ENCODE measurements at places on chromosomes 7 and 10. TPM values are rescaled to one million over a fixed set of nuclear protein-coding genes. Genes with fewer than 3 reads are reported as not detected.
A peak's percentile ranks its signal among the peaks of the same experiment; 100 is the strongest.

- H3K4me3 ChIP-seq, result no peak overlapping the region
- H3K36me3 ChIP-seq, result no peaks in the 10 kb centered on the region
- DNase-seq, result no peak
- peaks cover 14% of the 10 kb centered on the region for H3K27me3 ChIP-seq
- no peak overlapping the region for H3K27ac ChIP-seq
Measured at GRCh38 chr10:92420546-92421275, 129.7 kb downstream of the MARCHF5 start.

GRCh38 chr7:147571436-147572185 is 1019.0 kb upstream of the C7orf33 start:
- H3K4me3 ChIP-seq, result no peak overlapping the region
- DNase-seq, result no peak
- H3K27me3 ChIP-seq, result no peaks in the 10 kb centered on the region
- no peaks in the 10 kb centered on the region for H3K4me1 ChIP-seq
- H3K27ac ChIP-seq, result no peak overlapping the region

DNA sequence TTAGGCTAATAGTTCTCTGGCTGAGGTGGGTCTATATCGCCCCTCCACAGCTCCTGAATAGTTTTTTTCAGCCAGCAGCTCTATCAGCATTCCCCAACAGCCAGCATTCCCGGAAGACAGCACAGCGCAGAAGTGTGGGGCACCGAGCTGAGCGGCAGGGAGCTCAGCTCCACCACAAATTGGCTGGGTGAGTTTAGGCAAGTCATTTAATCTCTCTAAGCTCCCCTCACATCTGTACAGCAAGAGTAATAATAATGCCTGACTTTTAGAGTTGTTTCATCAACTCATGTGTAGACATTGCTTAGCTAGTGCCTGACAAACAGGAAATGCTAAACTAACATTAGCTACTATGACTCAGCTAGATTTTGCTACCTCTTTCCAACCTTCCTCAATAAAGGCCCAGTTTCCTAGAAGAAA is 247.9 kb upstream of the PTN start:
- H3K27me3 ChIP-seq, result no peaks in the 10 kb centered on the region
- H3K36me3 ChIP-seq, result no peaks in the 10 kb centered on the region
- H3K27ac ChIP-seq, result peak overlapping the region; percentile 91
- no peak overlapping the region for H3K4me3 ChIP-seq
- peaks cover 17% of the 10 kb centered on the region for H3K4me1 ChIP-seq

GRCh38 chr10:71435571-71436267 is 39.0 kb downstream of the CDH23 start:
- no peaks in the 10 kb centered on the region for H3K36me3 ChIP-seq
- peaks cover 46% of the 10 kb centered on the region for H3K27me3 ChIP-seq
- H3K4me1 ChIP-seq, result no peaks in the 10 kb centered on the region
- H3K4me3 ChIP-seq, result no peak overlapping the region
- H3K27ac ChIP-seq, result no peak overlapping the region

- no peaks in the 10 kb centered on the region for H3K27me3 ChIP-seq
- no peak overlapping the region for H3K4me3 ChIP-seq
- H3K36me3 ChIP-seq, result no peaks in the 10 kb centered on the region
- H3K27ac ChIP-seq, result peak overlapping the region; percentile 58
- peaks cover 29% of the 10 kb centered on the region for H3K4me1 ChIP-seq
Measured at GRCh38 chr7:116230191-116231005, 20.1 kb downstream of the TES start.

DNA sequence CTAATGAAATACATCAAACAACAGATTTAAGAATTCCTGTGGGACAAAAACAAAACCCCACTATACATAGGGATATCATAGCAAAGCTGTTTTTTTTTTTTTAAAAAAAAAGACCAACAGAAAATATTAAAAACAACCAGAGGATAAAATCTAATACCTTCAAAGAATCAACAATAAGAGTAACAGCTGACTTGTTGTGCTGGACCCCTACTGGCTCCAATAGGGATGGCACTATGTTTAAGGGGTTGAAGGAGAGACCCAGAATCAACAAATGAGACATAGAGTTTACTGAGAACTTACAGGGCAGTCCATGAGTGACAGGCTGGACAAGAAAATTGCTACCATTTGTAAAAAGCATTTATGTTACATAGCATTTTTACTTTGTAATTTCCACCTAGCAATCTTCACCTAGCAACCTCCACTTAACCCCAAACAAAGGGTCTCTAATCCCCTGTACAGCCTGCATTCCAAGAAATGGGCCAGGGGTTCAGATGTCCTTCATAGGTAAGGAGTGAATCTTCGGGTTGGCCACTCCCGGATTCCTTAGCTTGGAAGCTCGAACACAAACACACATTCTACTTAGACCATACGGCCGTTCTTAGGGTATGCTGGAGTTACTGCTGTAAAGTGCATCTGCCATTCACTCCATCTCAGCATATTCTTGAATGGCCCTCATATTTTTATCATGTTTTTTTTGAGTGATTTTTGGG is 25.8 kb downstream of the ASZ1 start:
- no peak overlapping the region for H3K27ac ChIP-seq
- no peaks in the 10 kb centered on the region for H3K27me3 ChIP-seq
- H3K4me3 ChIP-seq, result no peak overlapping the region
- H3K36me3 ChIP-seq, result no peaks in the 10 kb centered on the region

ARMS2 gene
- total RNA-seq, result not detected

CPA4 gene
- 365 TPM for total RNA-seq

All from IMR-90 (cell line).